ENCODE measurements at places on chromosomes 3 and 15.
A peak's percentile ranks its signal among the peaks of the same experiment; 100 is the strongest.

DNA sequence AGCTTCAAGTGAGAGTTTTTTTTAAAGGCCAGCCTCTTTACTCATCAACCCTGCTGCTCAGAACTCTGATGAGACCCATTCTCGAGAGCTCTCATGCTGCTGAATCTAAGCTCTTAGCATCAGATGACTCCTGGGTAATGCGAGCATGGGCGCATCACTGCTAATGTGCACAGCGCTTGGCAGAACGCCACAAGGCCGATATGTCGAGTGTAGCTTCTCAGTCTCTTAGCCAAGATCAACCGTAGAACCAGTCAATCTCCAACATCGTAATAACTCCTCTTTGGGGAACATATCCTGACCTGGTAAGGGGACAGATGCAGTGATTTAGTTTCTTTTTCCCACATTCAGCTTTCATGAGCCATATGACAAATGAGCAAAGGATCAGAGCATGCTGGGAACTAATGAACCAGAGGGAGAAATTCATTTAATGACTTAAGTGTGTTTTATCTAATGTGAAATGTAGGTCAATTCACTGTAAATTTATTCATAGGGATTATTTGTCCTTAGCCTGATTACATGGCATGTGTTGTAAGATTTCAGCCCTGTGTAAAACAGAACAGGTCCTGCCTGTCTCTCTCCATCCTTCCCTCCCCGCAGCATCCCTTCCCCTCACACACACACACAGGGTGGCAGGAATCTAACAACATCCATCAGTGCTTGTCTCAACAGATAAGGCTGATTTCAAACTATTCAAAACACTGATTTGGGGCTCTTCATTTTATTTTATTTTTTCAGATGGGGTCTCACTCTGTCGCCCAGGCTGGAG lies 195.4 kb upstream of the C2CD4B start:
- DNase-seq, result no peak

- no peak for DNase-seq
Observed at GRCh38 chr3:59381282-59381681, 331.5 kb upstream of the CFAP20DC start.

DNA sequence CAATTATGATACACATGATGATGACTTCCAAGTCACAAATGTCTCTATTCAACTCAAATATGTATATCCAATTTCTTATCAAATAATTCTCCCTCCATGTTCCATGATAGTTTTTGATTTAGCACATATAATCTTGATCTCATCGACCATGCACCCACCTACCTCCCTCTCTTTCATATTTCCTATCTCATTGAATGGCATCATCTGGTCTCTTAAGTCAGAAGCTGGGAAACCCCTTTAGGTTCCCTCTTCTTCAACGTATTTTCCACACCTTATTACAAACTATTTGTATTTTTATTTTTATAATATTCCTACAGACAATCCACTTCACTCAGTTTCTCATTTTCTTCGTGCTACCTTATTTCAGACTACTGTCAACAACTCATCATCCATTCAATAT lies 56.9 kb upstream of the DPH6 start:
- DNase-seq, result no peak

GRCh38 chr3:123791417-123791816 lies 92.7 kb downstream of the MYLK start:
- DNase-seq, result no peak

- DNase-seq, result no peak
Observed at GRCh38 chr15:34243226-34243625, 18.4 kb downstream of the EMC4 start.

GRCh38 chr3:183695569-183696364 lies 1.8 kb upstream of the YEATS2 start:
- no peak for DNase-seq

DNA sequence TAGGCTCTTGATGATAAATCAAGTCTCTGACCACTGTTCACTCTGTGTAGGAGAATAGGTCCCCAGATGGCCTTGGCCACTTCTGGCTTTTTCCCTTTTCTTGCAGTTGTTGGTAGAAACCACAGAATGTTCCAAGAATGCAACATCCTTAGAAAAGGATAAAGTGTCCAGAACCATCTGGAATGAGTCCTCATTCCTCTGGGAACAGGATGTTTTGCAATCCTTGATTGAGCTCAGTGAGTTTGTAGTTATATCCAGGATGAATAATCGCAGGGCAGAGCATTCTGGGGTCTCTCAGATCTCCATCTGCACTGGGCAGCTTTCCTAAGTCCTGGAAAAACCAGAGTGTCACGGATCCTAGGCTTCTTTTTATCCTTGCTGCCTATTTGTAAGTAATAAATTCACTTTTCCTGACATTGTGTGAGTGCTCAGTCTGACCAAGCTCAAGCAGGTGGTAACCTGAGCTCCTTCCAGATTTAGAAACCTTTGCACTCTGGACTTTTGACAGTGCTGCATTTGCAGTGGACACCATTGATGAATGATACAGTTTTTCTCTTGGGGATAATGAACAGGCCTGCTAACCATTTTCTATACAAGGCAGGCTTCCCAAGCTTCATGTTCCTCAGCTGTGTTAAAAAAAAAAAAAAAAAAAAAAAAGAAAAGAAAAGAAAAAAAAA lies 1028.6 kb downstream of the OTOL1 start:
- no peak for DNase-seq

GRCh38 chr15:34275721-34276120 lies 50.9 kb downstream of the EMC4 start:
- DNase-seq, result no peak

- no peak for DNase-seq
Observed at GRCh38 chr3:72593881-72594397, 254.3 kb downstream of the SHQ1 start.

GRCh38 chr15:46622851-46623250 lies 988.0 kb downstream of the SQOR start:
- no peak for DNase-seq

DNA sequence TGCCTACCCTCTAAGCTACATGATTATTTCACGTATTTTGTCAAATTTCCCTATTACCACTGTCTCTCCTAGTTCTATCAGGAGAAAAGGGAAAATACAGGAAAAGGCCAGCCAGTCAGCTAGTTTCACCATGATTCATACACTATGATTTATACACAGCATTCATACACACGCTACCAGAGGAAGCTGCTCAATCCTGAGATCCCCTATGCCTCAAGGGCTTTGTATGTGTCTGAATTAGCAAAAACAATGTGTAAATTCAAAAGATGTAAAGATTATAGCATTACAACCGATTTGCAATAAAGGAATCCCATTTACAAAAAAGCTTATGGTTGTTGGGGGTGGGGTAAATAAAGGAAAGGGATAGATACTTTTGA lies 3.1 kb upstream of the ACKR4 start:
- no peak for DNase-seq

- DNase-seq, result no peak
Observed at GRCh38 chr3:19065027-19065426, 83.3 kb upstream of the KCNH8 start.

GRCh38 chr15:80942746-80943565 lies 46.7 kb downstream of the MESD start:
- DNase-seq, result peak; percentile 33

DNA sequence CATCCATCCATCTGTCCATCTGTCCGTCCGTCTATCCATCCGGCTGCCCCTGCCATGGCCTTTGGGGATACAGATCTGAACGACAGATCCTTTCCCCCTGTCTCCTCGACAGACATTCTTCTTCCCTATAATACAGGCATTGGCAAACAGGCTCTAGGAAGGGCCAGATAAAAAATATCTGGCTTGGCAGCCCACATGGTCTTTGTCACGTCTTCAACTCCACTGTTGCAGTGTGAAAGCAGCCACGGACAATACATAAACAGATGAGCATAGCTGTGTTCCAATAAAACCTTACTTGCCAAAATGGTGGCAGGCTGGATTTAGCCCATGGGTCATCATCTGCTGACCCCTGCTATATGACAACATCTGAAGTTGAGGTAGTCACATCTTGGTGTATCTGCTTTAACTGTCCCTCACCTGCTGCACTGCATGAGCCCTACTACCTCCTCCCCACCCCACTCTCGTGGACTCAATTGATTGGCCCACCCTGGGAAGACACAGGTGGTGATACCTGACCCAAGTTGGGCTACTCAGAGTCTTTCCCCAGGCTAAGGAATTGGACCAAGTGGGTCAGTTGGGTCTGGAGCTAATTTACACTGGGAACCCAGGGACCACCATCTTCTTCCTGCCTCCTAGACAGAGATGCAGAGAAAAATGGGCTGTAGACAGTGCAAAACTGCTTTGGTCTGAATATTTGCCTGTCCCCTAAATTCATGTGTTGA lies 128.4 kb upstream of the SMAD3 start:
- DNase-seq, result no peak

DNA sequence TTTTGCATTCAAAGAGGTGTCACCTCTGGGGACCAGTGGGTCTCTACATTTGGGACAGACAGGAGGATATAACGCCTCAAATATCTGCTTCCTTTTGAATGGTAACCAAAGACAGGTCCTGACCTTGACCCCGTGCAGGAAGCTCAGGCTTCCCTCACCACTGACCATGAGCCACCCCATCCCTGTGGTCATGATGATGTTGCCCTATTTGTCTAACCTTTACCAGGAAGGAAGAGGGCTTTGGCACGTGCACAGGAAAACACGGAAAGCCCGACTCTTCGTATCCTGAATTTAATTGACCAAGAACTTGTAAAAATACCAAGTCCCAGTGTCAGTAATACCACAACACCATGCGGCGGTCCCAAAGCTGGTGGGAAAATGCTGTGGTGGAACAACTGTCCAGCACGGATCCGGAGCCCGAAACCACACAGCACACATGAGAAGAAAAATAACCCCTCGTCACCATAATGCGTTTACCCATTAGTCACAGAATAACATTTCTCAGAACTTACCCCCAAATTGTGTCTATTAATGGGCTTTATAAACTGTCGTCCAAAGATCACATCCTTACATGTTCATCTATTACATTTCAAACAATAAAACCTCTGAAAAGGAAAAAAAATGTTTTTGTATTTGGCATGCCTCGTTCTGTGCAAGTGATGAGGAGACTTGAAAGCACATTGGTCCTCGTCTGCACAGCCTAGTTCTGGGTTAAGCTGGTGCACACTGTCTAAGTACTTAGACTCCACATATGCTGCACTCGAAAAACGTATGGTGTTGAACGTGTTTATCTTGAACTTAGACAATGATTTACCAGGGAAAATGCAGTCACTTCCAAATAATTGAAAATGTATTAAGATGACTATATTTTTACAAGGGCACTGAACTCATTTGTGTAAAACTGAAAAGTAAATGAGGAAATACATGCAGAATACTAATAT lies 118.9 kb upstream of the IGF1R start:
- peak; percentile 26 for DNase-seq

DNA sequence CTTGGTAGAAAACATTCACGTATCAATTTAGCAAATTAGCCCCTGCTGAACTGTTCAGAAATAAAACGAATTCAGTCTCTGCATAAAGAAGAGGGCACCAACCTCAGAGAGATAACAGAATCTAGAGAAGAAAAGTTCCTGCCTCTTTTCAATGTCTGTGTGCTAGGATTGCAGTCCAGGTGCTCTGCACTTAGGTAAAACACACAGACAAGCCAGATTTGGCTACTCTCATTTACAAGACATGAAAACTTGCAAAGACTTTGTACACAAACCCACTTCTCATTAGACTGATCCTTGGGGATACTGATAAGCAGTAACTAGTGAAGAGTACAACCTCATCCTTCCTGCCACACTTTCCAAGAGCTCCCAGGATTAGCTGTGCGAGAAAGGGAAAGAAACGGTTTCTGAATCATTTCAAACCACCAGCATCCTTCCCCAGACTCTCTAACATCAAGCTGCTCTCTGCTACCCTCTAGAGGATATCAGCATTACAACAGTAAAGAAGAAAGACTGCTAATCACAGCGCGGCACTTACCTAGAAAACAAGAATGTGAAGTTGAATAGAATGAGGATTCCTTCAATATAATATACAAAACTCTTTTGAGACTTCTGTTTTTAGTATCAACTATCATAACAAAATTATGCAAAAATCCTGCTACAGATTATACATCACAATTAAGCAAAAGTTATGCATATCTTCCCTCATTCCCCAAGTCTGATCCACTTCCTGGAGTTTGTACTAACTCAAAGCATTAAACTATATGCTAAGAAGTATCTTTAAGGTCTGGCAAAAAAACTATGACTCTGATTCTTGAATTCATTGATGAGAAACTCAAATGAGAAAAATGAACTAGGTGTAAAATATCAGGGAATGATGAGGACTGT lies 306.4 kb downstream of the MAGI1 start:
- DNase-seq, result no peak

- DNase-seq, result no peak
Observed at GRCh38 chr3:188220988-188221818, 67.2 kb downstream of the LPP start.

DNA sequence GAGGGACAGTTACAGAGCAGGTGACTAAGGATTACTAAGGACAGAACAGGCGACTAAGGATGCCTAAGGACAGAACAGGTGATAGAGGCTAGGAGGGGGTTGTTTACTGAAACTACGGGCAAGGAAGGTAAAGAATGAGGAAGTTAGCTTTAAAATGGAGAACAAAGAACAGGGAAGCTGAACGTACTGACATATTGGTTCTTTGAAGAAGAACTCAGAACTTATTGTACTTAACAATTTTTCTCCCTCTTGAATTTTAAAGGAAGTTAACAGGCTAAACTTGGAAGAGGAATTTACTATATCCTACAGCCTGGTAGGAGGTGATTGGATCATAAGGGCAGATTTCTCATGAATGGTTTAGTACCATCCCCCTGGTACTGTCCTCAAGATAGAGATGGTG lies 290.2 kb downstream of the SHQ1 start:
- no peak for DNase-seq

- no peak for DNase-seq
Observed at GRCh38 chr15:52417957-52418356, 110.7 kb downstream of the MYO5A start.

DNA sequence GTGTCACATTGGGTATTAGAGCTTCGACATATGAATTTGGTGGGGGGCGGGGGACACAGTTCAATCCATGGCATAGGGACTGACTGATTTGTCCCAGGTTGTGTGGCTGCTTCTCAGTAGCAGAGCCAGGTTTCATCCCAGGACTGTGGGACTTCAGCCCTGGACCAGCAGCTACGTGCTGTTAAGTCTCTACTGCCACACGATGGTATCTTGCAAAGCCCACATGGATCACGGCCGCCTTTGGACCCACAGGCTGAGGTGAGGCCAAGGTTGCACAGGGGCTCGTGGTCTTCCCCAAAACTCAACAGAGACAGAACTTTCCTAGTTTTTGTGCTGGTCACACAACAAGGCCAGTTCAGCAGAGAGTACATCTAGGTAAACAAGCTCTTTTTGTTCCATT lies 97.4 kb downstream of the LRRK1 start:
- DNase-seq, result no peak

DNA sequence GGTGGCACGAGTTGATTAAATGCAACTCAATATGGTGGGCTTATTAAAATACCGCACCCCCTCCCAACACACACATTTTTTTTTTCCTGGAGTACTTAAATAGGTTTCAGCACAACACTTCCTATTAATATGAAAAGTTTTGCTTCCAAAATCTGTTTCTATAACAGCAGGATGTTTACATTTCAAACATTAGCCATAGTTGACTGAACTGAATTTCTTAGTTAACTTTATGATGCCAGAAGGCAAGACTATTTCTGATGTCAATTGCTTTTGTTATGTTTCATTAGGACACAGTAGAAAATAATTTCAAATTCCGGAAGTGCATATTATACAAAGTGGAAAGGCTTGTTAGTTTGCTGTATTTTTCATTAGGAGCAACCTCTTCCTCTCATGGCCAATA lies 104.7 kb downstream of the UACA start:
- no peak for DNase-seq

GRCh38 chr3:102089904-102090720 lies 240.8 kb downstream of the NFKBIZ start:
- DNase-seq, result no peak

- no peak for DNase-seq
Observed at GRCh38 chr3:185363662-185364203, 797 bp downstream of the MAP3K13 start.

Data from pancreas (tissue), 10 donors.